ENCODE measurements at places on chromosomes 12 and 14. TPM values are rescaled to one million over a fixed set of nuclear protein-coding genes. Genes with fewer than 3 reads are reported as not detected.

Gene RAD9B
- 1.4 TPM for total RNA-seq

Gene BCL2L2
- 17.9 TPM for total RNA-seq

Gene KCNK10
- not detected for total RNA-seq

Gene SLC39A2
- 0.11 TPM for total RNA-seq

Gene RDH12
- not detected for total RNA-seq

Gene AKAP5
- 0.39 TPM for total RNA-seq

Gene BCL11B
- not detected for total RNA-seq
